ENCODE measurements at places on chromosomes 4 and X.

DNA sequence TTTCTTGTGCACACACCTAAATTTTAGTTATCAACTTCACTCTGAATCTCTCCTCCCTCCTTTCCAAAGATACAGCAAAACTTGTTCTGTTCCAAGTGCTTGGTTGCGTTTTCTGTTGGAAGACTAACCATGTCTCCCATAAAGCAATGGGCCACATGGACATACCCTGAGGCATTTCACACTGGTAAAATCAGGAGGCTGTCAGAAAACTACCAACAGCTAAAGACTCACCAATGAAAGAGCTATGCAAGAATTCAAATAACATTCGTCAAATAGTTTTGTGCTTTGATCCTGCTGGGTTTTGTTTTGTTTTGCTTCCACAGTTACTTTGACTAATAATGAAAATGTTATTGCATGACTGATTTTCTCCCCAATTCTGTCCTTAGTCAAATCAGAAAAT, 46.0 kb downstream of the PHEX start:
- no peak for DNase-seq

DNA sequence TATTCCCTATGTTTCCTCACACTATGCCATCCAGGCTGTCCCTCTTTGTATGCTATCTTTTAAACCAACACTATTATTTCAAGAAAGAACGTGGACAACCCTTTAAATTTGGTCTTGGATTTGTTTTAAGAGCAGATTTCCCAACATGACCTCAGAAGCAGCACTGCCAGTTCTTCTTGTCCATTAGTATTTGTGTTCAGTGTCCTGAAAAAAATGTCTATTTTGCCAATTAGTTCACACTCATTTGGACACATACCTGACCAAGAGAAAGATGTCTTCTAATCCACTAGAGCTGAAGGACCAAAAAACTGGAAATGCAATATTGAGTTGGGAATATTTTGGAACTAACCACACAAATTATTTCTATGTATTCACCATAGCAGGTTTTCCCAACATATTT, 223.2 kb upstream of the CNKSR2 start:
- DNase-seq: no peak

DNA sequence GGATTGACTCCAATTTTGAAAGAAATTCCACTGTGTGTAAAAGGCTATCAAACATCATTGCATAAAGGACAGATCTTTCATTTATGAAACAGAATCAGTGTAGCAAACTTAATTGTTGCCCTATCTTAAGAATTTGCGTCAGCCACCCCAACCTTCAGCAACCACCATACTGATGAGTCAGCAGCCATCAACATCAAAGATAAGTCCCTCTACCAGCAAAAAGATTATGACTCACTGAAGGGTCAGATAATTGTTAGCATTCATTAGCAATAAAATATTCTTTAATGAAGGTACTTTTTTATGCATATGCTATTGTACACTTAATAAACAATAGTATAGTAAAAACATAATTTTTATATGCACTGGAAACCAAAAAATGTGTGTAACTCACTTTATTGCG, 15.8 kb upstream of the GRSF1 start:
- DNase-seq: no peak

DNA sequence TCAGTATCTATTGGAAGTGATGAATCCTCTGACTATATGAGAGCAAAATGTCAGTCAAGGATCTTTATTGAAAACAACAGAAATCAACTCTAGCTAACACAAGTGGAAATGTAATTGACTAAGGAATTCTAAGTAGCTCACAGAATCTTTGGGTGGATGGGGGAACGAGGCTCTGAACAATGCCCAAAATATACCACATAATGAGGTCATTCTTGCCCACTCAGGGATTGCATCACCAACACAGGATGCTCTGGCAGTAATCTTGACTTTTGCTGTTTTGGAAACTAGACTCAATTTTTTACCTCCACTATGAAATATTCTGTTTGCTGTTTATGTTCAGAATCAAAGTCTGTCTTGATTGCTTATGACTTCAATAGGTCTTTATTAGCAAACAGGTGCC, 127.4 kb upstream of the UNC5C start:
- DNase-seq: peak; percentile 65

DNA sequence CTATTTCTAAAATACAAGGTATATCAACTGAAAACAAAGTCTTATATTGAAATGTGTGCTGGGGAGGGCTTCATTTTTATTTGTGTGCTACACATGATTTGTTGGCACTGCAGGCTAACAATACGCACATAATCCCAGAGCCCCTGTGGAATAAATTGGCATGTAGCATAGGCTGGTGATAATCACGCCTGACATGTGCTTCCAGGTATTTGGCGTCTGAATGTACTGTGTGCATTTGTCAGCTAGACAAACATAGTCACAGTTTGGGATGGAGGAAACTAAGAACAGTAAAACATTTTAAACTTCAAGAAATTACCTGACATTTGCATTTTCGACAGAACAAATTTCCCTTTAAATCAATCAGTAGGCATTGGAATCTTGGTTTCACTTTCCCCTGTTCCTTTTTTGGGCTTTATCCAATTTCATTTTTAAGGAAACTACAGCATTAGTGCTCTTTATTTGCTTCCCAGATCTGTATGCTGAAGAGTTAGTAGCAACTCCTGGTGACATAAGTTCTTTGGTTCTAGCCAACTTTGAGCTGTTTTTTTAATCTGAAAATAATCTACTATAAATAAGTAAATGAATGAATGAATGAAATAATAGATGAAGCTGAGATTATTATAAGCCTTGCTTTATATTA, 472.3 kb downstream of the PDHA2 start:
- peak; percentile 1 for DNase-seq

DNA sequence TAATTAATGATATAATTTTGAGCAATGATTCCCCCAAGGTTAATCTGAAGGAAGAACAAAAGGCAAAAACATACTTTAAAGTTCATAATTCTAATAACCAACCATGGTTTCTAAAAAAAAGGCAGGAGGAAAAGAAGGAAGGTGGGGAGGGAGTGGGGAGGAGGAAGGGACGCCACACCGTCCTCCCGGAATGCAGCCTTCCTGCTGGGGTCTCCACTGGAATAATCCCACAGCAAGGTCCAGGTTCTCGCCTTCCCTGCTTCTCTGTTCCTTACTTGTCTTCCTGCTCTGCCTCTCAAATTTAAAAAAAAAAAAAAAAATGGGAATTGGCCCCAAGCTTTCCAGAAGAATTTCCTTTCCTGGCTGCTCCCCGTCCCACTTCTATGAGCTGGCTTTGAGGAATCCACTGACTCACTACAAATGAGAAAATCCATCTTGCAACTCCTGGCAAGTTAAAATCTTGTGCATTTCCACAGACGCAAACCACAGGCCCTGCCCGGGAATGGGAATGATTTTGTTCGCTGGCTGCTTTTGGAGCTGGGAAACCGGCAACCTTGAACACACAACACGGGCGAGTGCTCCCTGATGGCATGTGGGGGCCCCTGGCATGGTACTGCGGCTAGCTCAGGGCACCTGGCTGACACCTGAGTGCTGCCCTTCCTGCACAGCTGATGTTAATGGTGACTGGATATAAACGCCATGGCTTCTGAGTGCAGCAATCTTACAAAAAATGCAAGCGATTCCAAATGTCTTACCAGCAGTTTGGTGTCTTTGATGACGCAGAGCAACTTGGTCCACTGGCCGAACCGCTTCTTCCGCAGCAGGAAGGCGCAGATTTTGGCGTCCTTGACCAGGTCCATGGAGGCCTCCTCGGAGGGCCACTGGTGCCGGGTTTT, 97.0 kb downstream of the AFAP1 start:
- DNase-seq: peak; percentile 99

- no peak for DNase-seq
These were observed 146.3 kb downstream of the ZNF674 start for GRCh38 chrX:46398874-46399273.

DNA sequence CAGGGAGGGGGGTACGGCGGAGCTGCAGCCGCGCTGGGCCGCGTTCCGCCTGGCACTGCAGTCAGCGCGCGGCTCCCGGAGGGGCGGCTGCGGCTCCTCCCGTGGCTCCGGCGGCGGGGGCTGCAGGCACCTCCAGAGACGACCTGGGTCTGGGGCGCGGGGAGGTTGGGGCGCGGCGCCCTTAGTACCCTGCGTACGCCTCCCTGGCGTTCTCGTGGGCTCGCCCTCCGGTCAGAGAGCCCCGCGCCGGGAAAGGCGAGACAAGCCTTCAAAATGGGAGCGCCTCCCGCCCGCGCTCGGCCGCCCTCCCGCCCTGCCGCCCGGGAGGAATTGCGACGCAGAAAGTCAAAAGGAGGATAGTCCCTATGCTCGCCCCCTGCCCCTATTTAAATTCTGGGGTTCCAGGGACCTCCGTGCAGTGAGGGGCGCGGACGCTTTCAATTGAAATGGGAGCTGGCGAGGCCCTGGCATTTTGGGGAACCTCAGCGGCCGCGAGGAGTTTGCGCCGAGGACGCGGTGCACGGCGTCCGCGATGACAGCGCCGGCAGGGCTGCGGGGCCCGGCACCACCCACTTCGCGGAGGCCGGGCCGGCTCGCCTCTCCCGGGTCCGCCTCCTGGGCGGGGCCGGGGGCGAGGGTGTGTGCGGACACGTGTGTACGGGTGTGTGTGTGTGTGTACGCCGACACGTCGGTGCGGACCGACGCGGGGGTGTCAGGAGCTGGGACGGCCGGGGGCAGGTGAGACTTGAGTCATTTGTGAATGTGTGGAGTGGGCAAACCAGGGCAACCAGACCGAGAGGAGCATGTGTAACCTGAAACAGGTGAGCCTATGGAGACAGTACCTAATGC, 544 bp downstream of the HERC3 start:
- DNase-seq: peak; percentile 79

DNA sequence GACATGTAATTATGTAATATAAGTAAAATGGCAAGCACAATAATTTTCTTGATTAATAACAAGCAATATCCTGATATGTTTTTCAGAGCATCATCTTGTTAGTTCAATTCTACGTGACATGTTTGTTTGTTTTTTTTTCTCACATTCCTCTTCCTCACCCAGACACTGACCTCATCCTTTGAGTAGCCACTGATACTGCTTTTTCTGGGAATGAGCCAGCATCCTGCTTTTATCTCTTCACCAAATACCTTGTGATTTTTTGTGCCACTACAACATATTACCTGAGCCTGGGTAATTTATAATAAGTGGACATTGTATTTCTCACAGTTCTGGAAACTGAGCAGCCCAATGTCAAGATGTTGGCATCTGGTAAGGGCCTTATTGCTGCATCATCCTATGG, 484.0 kb downstream of the NAF1 start:
- DNase-seq: no peak

- DNase-seq: no peak
These were observed 82.4 kb downstream of the DLG3 start for GRCh38 chrX:70527053-70527452.

GRCh38 chr4:10893395-10893794, 208.8 kb upstream of the CLNK start:
- DNase-seq: peak; percentile 7

DNA sequence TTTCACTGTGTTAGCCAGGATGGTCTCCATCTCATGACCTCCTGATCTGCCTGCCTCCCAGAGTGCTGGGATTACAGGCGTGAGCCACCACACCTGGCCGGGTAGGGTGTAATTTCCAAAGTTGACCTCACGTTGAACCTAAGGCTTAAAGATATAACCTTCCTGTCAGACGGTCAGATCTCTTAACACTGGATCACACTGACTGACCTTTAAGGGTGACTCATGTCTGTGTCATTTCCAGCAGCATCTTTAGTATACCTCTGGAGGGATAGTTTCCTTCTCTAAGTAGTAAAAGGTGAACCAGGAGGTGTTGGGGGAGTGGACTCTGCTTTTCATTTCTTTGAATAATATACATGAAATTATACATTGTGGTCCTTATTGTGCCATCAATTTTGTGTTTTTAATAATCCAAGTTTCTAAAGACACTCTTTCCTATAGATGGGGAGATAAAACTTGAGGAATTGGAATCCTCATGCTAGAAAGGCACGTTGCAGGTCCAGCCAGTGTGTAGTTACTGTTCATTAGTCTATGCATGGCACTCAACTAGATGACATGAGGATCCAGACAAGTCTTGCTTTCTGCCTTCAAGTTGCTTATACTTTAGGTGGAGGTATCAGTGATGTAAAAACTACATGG, 45.7 kb downstream of the ARHGAP10 start:
- DNase-seq: peak; percentile 56
